DMS53 (cell line): ENCODE measurements at places on chromosomes 2 and 18.

- no peak for DNase-seq
Measured at GRCh38 chr18:51323961-51324360, 126.5 kb upstream of the MEX3C start.

GRCh38 chr18:13520306-13520705 lies 206.1 kb downstream of the FAM210A start:
- DNase-seq: no peak

DNA sequence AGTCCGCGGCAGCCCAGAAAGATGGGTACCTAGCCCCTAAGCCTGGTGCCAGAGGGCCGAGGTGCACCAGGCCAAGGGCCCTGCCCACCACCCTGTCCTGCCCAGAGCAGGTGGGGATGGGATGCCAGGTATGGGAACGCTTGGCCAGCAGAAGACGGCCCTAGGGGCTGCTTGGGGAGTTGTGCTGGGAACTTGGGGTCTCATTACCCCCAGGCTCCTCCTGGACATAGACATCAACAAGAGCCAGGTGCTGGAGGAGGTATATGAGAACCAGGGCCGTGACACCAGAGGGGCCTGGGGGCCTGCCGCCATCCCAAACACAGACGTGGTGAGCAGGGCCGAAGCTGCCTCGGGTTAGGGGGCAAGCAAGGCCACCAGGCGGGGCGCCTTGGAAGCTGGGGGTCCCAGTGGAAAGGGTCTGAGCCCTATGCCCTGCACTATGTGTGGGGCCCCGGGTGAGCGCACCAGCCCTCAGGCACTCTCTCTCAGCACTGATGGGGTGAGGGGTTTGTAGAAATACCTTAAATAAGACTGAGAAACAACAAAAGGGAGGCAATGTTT lies 46.9 kb downstream of the FER1L5 start:
- no peak for DNase-seq

- no peak for DNase-seq
Measured at GRCh38 chr18:48818329-48819254, 132.2 kb downstream of the SMAD7 start.

DNA sequence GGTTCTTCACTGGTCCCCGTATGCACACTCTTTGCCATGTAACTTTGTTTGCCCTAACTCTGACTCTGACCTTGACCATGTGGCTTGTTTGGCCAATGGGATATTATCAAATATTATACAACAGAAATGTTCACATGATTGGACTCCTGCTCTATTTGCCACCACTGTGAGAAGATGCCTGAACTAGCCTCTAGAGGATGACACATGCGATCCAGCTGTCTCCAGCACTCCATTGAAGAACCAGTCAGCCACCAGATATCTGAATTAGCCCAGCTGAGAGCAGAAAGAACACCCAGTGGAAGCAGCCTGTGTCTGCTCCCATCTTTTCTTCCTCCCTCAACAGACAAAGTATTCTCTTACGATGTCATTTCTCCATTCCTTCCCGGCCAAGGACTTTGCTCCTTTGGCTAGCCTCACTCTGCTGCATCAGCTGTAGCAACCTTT lies 412.1 kb downstream of the IRS1 start:
- no peak for DNase-seq

- no peak for DNase-seq
Measured at GRCh38 chr2:220107380-220107791, 480.0 kb downstream of the SLC4A3 start.

DNA sequence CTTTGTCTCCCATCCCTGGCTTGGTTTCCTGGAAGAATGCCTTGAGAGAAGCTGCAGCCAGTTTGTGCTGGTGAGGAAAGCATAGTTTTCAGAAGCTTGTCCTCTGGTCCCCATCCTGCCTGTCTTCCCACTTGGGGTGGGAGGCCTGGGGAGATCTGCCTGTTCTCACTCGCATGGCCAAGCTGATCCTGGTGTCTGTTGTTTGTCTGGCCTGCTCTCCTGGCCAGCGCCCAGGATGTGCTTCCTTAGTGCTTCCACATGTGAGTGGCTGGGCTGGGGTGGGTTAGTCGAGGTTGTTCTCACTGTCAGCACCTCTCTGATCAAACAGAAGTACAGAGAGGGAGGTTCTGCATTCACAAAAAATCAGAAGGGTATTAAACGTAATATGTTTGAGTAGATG lies 49.5 kb downstream of the PTPRM start:
- no peak for DNase-seq

- DNase-seq: no peak
Measured at GRCh38 chr2:213007290-213007838, 144.0 kb downstream of the IKZF2 start.

- DNase-seq: no peak
Measured at GRCh38 chr2:157414050-157414449, 29.8 kb downstream of the CYTIP start.
